GM13977 (cell line): ENCODE measurements at places on chromosomes 2 and 18.
A peak's percentile ranks its signal among the peaks of the same experiment; 100 is the strongest.

- DNase-seq = no peak
These were observed 32.4 kb upstream of the MRPL19 start for GRCh38 chr2:75614162-75614651.

GRCh38 chr2:47288864-47289263, 114.1 kb upstream of the MSH2 start:
- DNase-seq = no peak

GRCh38 chr2:168521053-168521741, 65.1 kb downstream of the CERS6 start:
- DNase-seq = no peak

DNA sequence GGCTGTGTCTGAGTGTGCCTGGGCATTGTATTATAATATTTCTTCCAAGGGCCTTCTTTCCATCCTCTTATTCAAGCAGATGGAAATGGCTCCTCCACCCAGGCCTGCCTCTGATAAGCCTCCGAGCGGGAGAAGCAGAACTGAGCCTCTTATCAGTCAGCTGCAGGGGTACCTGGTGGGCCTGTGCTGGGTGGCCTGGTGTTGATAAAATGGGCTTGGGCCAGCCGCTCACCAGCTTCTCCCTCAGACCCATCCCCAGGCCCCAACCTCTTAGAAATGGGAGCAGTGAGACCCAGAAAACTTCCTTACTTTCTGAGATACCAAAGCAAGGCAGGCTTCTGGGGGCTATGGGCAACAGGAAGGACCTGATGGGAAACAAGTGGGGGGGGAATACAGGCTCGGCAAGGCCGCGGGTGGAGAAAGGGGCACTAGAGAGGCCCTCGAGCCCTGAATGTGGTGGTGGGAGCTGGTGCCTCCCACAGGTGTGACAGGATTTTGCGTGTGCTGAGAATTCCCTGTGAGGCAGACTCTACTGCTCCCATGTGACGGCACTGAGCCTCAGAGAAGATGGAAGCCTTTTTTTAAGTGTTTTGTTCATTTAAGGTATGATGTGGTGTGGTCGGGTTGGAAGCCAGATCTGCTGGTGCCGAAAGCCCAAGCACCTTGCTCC, 18.3 kb downstream of the GYPC start:
- no peak for DNase-seq

- DNase-seq = no peak
These were observed 31.9 kb downstream of the MYO7B start for GRCh38 chr2:127567351-127567854.

DNA sequence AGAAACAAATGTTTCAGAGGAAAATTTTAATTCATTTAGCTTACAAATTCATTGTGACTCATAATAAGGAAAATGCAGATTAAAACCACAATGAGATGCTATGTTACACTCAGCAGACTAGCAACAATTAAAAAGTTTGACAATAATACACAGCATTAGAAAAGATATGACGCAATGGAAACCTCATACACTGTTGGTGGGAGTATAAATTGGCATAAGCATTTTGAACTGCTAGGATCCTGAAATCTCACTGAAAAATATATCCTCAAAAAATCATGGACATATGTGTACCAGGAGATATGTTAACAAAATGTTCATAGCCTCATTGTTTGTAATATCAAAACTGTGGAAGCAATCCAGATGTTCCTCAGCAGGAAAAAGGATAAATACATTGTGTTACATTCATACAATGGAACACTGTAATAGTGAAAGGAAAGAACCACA, 13.7 kb downstream of the CALCRL start:
- no peak for DNase-seq

DNA sequence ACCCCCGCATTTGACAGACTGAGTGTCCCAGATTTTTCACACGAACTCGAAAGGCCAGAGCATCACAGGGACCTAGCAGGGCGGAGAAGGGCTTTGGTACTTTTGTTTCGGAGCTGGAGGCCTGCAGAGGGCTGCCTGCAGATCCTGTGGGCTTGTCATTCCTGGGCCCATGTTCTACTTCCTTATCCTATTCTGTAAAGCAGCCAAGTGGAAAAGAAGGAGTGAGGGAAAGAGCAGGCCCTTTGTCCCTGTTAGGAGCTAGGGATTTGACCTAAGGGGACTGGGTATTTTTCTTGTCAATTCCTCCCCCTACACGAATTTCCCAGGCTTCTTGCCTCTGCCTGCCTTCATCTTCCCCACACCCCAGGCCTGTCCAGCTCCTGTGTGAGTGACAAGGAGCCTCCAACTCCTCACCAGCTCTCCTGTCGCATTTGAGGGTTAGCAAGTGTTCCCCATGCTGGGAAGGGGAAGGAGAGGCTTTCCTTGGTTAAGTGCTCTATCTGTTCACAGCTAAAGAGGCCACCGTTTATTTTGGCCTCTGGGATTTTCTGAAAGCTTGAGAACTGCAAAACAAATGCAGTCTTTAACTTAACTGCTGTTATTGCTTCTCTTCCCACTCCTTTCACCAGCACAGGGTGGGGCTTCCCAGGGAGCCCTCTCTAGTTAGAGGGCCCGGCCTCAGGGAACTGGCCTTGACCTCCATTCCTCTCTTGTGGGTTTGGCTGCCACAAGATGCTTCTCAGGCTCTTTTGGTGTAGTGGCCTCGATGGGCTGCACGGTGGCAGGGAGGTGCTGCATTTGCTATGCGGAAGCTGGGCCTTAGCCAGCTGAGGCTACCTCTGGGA, 61.2 kb downstream of the SGPP2 start:
- DNase-seq = no peak

DNA sequence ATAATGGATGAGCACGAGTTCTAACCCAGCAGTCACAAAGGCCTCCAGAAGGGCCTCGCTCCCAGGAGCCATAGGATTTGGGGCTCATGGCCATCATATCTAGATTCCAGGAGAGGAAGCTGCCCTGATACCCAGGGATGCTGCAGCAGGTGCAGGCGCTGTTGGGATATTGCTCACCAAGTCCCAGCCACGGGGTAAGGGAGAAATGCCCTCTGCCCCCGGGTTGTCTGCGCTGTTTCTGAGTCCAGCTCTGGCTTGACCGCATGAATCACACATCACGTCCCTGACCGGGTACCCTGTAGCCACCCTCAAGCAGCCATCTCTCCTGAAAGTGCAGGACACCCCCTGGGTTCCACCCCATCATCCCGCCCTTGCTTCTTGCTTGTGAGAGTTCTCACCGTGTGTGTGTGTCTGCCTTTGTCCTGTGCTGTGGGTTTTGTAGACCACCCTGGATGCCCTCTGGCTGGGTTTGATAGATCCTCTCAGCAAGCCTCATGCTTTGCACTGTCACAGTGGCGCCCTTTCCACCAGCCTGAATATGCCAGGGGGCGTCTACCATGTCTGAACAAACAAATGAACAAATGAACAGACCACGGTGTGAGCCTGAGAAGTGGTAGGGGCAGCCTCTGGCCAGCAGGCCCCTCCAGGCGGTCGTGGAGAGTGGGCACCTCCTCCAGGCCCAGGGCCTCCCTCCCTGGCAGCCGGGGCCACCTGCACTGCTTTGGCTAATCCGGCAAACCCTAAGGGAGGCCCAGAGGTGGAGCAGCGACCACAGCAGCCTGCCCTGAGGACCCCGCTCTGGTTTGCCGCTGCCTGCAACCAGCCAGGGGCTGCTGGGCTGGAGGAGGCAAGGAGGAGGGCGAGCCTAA, 32.1 kb downstream of the ADRA2B start:
- no peak for DNase-seq

- peak; percentile 61 for DNase-seq
These were observed 640 bp downstream of the ROCK2 start for GRCh38 chr2:11343650-11344341.

- DNase-seq = no peak
These were observed 8.2 kb upstream of the SPOPL start for GRCh38 chr2:138493334-138493733.

- peak; percentile 98 for DNase-seq
These were observed at the start of gene MBD1 for GRCh38 chr18:50281295-50281971. TSS of gene MBD1 (minus strand) at chr18:50281523. CDS start at chr18:50279992, 1,531 bp downstream.

DNA sequence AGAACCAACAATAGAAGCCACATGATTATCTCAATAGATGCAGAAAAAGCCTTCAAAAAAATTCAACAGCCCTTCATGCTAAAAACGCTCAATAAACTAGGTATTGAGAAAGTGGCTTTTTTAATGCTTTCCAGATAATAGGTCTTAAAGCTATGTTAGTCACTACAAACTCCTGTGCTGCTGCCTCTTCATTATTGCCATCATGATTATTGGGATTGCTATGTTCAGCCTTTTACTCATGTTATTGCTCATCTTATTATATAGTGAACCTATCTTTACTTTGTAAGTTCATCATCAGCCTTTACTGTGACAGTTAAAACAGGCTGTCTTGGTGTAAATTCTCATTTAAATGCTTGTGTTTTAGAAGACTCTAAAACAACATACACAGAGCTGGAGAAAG, 1557.2 kb upstream of the ZEB2 start:
- DNase-seq = no peak

GRCh38 chr2:173118395-173118794, 42.7 kb downstream of the MAP3K20 start:
- no peak for DNase-seq

DNA sequence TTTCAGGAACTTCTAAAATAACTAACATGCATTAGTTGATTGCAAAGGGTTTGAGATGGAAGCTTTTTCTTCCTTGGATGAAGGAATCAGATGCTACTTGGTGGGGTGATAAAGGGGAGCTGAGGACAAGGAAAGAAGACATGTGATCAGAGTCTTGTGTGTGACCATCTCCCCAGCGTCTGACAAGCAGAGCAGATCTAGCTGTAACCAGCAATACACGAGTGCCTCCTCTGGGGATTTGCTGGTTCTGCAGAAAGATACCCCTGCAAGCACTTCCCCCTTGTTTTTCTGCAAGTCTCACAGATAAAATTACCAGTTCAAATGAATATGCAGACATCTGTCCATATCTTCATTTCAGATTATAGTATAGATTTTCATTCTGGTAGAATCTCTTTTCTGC, 2.7 kb downstream of the CDH7 start:
- peak; percentile 57 for DNase-seq

DNA sequence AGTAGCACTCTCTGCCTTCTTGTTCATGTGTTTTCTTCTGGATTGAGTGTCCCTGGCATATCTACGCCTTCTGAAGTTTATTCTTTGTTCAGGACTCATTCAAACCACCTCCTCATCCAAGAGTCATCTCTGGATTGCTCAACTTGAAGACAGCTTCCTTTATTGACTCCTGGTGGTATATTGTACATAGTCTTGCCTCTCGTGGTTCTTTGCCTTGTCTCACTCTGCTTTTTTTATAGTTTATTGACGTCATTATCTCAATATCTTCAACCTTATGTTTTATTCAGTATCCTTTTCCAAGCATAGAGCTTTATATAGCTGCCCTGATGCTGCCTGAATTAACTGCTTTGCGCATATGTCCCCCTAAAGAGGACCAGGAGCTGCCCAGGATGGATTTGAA, 161.7 kb downstream of the INSIG2 start:
- DNase-seq = no peak

GRCh38 chr18:58180738-58181353, 136.8 kb downstream of the NEDD4L start:
- peak; percentile 77 for DNase-seq

GRCh38 chr2:112706170-112706664, 14.6 kb upstream of the NT5DC4 start:
- no peak for DNase-seq

DNA sequence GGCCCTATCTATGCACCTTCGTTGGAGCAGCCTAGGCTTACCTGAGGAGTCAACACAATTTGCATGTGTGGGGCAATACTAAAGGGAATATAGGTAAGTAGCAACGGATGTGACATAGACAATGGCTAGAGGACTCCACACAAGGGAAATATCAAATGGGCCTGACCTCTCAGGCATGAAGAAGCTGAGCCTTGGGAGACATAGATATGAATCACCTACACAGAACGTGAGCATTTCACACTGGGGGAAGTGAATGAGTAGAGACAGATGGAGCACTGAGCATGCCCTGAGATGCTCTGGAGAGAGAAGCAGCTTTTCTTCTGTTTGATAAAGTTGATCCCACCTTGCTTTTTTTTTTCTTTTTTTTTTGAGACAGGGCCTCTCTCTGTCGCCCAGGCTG, 97.9 kb downstream of the ATL2 start:
- DNase-seq = no peak

- no peak for DNase-seq
These were observed 9.8 kb downstream of the FEV start for GRCh38 chr2:218975060-218975777.

GRCh38 chr2:227377467-227378351, 1.4 kb downstream of the TM4SF20 start:
- no peak for DNase-seq

DNA sequence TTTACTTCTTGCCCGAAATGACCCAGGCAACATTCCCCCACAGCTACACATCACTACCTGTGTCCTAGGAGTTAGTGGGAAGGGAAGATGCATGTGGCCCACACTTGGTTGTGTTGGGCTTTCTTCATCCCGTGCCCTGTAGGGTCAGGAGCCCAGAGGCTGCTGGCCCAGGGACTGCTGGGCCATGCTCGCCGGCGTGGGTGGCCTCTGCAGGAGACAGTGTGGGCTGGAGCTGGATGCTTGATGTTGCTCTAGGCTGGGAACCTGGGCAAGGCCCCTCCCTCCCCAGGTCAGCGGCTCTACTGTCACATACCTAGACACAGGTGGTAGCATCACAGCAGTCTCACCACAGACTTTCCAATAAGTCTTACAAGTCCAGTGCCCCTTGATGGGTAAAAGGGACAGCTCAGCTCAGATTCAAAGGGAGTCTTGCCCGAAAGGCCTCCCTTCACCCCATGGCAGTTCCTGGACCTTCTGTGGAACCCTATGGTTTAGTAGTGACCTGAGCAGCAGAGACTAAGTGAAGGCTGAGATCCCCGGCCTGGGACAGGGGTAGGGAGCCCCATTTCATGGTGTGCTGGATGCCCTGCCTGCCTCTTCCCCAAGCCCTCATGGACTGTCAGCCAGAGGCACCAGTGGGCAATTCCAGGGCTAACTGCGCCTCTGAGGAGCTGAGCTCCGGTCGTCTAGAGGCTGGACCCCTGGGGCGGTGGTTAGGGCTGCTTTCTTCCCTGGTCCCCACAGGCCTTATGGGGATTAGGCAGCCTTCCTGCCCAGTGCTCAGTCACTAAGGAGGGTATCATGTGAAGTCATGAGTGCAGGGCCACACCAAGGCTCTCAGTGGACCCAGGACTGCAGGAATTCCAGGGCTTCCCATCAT, 45.4 kb upstream of the FAHD2A start:
- no peak for DNase-seq

DNA sequence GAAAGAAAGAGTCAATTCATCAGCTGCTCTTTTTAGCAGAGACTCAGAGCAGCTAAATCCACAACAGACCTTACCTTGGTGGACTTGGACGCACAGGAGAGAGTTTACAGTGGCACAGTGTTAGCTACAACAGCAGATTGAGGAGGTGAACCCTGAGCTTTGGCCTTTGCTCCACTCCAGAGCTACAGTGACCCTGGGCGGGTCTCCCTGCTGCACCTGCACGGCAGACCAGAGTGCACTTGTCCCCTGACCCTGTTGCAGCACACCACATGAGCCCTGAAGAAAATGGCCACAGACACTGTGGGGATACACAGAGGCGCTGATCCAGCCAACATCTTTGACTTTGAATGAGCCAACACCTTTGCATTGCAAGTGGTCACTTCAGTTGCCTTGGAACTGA, 11.0 kb downstream of the SLC19A3 start:
- no peak for DNase-seq

DNA sequence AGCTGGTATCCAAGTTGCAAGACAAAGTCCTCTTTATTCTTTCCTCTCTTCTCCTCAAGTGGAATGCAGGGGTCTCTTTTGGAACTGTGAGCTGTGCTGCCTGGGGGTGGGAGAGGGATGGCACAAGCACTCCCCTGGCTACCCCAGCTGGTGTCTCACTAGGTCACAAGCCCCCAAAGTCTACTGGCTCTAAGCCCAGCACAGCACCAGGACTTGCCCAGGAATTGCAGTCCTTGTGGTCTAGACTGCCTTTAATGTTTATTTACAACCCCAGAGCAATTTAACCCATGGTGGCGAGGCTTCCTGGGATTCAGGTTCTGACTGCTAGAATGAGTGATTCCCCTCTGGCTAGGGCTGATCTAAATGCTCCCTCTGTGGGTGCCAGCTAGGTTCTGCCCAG, 199.0 kb upstream of the STK17B start:
- DNase-seq = no peak
